CD4-positive, alpha-beta T cell treated with Interleukin-4 for 4 hours (primary cell): ENCODE measurements at places on chromosomes 4 and X.

DNA sequence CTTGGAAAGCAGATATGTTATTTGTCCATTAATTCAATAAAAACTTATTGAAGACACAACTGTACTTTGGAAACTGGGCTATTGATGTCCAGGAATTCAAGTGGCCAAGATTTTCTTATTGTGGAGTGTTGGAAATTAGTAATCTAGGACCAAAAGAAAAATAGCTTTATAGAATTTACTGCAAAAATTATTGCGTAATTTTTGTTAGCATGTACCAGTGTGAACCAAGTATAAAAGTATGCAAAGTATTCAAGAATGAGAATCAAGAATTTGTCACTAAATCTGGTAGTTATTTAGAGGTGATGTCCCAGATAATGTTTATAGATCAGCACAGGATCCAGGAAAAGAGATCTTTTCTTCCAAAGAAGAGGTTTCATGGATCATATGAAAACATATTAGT lies 468.9 kb upstream of the CTSO start:
- no peak for DNase-seq

DNA sequence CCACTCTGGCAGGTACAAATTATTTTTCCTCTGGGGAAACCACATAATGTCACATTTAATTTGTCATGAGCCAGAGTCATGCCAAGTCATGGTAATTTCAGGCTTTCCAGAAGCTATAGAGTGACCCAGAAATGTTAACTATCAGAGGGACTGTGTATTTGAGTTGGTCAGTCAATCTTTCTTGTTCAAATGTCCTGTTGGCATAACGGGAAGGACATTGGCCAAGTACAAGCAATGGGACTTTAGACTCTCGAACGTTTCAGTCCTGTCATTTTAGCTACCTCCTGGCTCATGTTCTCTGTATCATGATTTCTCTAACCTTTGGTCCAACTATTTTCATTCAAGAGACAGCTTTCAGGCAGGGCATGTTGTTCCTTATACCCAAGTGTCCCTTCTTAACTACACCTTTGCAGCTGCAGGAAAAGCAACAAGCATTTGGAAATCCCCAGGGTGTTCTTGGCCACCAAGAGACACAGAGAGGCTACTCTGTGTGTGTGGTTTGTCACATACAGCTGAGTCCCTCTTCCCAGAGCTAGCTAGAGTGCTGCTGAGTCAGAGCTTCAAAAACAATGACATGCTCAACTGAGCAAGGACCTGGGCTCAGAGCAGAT lies 142.6 kb downstream of the EGF start:
- DNase-seq: peak; percentile 21

GRCh38 chrX:139691493-139691842 lies 16.5 kb downstream of the MCF2 start:
- no peak for DNase-seq

- no peak for DNase-seq
Measured at GRCh38 chr4:957581-958313, 15.6 kb downstream of the DGKQ start.

GRCh38 chr4:19729886-19730651 lies 521.6 kb upstream of the SLIT2 start:
- DNase-seq: no peak

- no peak for DNase-seq
Measured at GRCh38 chr4:3612281-3612680, 80.1 kb upstream of the LRPAP1 start.
